ENCODE measurements at places on chromosomes 7 and 10.

GRCh38 chr7:1446620-1447032, 12.6 kb downstream of the MICALL2 start:
- DNase-seq: no peak

DNA sequence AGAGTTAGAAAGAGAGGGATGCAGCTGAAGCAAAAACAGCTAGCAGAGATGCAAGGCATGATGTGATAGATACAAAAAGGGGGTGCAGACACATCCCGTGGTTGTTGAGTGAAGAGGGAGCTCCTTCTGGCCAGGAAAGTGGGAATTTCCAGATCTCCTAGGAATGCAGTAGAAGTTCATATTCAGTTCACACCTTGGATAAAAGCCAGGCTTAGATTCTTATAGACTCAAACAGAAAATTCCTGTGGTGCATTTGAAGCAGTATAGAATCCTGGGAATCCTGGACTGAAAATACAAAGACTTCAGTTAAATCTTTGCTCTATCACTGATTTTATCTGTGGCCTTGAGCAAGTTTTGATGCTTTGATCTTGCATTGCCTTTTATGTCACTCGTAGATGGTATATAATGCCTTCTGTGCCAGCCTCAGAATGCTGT, 33.9 kb downstream of the SGPL1 start:
- DNase-seq: no peak

DNA sequence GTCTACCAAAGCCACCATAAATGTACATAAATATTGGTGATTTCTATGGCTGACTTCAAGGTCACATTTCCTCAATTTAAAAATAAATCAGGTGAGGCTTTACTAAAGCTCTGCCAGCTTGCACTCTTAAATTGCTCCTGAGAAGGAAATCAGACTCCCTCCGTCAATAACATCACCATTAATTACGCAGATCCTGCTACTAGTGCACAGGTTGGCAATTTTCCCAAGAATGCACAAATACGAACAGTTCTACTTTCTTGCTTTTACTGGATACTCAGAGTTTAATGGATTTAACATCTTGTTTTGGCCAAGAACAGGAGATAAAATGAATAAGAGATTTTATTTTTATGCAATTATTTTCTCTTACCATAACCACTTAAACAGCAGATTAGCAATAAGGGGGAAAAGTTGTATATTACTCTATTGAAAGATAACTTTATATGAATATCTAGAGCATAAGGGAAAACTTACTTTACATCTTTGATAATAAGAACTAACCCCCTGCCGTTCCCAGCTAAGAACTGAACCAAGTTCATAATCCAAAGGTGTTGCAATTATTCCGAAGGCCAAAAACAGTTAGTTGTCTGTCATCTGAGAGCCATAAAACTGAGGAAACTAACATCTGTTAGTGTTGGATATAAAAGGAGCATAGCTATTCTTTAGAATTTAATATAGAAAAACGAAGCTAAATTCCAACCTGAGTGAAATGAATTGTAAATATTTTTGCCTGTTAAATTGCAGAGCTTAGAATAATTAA, 140.5 kb downstream of the TWIST1 start:
- no peak for DNase-seq

GRCh38 chr10:28975891-28976531, 298.7 kb downstream of the BAMBI start:
- no peak for DNase-seq

GRCh38 chr10:17787087-17787961, 21.8 kb upstream of the MRC1 start:
- no peak for DNase-seq

- DNase-seq: no peak
Measured at GRCh38 chr10:32112055-32112454, 55.8 kb upstream of the KIF5B start.

- no peak for DNase-seq
Measured at GRCh38 chr7:84704380-84704779, 482.5 kb downstream of the SEMA3D start.

DNA sequence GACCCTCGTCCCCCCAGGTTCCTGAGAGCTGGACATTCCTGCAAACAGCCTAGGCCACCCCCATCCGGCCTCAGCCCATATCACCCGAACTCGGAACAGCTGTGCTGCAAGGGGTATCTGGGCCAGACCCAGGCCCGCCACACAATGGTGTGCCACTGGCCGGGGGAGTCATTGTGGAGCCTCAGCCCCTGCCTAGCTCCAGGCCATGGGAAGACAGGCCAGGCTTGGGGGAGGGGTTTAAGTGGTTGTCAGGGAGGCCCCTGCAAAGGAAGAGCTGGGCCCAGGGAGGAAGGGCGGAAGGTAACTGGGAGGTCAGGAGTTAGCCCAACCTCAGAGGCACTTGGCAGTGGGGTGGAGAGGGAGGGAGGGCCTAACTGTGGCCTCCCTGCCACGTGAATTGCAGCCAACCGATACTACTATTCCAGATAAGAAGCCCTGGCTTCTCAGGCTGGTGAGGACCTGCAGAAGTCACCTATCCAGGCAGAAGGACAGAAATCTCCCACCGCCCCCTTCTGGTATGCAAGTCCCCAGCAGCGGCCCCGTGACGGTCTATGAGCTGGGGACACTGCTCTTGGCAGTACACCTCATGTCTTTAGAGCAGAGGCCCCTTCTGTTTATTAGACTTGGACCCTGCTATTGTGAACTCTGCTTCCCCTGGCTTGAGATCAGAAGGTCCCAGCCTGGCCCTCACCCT, 26.8 kb downstream of the VSIR start:
- peak; percentile 56 for DNase-seq

DNA sequence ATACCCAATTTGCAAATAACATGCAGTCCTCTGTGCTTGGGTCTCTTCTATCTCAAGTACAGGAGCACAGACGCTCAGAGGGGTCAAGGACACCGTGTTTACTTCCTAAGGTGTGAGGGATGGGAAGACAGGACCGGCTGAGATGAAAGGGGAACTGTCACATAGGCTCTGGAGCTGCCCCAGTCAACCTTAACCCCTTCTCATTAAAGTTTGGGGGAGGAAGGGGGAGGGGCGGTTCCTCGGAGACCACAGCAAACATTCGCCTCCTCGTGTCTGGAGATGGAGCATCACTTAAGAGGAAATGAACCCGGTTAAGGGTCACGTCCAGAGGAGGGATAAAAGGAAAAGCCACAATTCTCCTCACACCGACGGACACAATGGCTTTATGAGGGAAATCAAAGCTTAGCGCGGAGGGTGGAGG, 1.1 kb downstream of the SH3PXD2A start:
- DNase-seq: no peak

GRCh38 chr7:29793507-29793906, 12.8 kb upstream of the WIPF3 start:
- DNase-seq: no peak

- no peak for DNase-seq
Measured at GRCh38 chr10:11931038-11931437, 107.9 kb downstream of the PROSER2 start.

- DNase-seq: no peak
Measured at GRCh38 chr10:112369495-112370423, 4.2 kb upstream of the ACSL5 start.

- no peak for DNase-seq
Measured at GRCh38 chr7:31362401-31362800, 21.9 kb upstream of the NEUROD6 start.

- no peak for DNase-seq
Measured at GRCh38 chr7:135499818-135500217, 10.1 kb downstream of the CNOT4 start.

- DNase-seq: no peak
Measured at GRCh38 chr7:101223528-101223927, 5.6 kb downstream of the ZNHIT1 start.

DNA sequence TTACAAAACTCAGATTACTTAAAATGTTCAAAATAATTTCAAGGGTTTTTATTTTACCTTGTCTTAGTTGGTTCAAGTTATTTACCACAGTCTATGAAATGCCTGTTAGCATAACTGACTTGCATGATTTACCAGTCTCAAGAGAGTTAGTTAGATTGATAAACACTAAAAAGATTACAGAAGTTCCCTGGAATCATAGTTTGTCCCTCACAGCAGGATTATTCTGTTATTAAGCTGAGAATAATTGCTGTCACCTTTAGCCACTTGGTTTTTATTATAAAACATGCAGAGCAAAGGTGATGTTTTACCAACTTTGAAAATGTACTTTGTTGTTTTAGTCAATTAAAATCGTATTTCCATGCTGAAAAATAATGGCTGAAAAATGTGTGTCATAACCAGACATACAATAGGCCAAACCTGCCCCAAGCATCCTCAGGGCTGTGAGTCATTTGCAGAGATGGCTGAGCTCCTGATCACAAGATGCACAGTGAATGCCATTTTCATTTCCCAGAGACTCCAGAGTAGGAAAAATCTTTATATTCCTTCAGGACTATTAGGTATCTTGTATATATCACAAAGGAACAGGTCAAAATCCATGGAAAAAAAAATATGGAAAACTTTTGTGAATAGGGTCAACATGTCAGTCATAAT, 87.8 kb upstream of the DKK1 start:
- no peak for DNase-seq

- DNase-seq: no peak
Measured at GRCh38 chr10:95467162-95467599, 94.0 kb downstream of the SORBS1 start.

GRCh38 chr7:131302876-131303707, 24.6 kb upstream of the MKLN1 start:
- DNase-seq: peak; percentile 29

- DNase-seq: no peak
Measured at GRCh38 chr7:143505838-143506237, 28.2 kb downstream of the TAS2R41 start.

GRCh38 chr10:88991899-88992320, 1.3 kb downstream of the FAS start:
- DNase-seq: no peak

GRCh38 chr10:80539421-80540031, 1.8 kb downstream of the SH2D4B start:
- DNase-seq: no peak

DNA sequence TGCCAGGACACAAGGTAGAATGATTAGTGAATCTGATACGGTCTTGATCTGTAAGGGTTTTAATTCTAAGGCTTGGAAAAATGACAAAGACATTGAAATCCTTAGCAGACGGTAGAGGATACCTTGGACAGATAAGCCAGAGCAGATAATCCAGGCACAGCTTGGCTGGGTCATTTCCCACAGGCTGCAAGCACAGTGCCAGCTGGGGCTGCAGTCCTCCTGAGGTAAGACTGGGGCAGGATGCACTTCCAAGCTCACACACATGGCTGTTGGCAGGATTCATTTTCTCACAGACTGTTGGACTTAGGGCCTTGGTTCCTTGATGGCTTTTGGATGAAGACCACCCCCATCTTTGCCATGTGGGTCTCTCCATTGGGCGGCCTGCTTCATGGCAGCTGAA, 63.2 kb upstream of the BMPER start:
- DNase-seq: no peak

- DNase-seq: no peak
Measured at GRCh38 chr7:32947420-32947983, 9.7 kb upstream of the FKBP9 start.
